Activated B cell treated with CpG ODN at 0.5 μM for 24 hours (primary cell): ENCODE measurements at places on chromosomes 13 and 19. TPM values are rescaled to one million over a fixed set of nuclear protein-coding genes. Genes with fewer than 3 reads are reported as not detected.

DNA sequence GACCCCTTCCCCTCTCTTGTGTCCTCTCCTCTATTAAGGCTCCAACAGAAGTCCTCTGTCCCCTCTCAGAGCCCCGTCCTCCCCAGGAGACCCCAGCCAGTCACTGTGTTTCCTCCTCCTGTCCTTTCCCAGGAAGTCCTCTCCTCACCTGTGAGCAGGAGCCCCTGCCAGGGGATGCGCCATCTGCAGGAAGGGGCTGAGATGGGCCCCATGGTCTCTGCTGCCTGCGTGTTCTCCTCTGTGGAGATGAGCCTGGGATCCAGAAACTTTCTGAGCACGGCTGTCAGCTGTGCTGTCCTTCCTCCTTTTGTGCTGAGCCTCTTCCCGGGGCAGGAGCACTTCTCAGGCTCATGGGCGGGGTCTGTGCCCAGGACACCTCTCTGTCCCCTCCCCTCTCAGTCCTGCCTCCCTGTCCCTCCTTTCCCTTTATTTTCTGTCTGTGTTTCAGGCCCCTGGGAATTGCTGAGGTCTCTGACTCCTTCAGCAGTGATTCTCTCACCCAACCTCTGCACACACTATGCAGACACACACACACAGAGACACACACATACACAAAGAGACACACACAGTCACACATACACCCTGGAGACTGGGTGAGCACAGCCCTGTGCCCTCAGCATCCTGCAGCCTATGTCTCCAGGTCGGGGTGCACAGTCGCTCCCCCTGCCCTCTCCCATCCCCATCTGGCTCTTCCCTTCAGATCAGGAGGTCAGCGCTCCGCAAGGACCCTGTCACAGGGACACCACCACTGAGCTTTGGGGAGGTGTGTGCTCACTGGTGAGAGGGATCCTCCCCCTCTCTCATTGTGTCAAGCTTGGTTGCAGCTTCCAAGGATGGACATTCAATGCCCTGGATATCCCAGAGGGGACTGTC lies at the start of gene CEACAM8:
Gene CEACAM8, minus strand, starts transcription at position 308 of the 873 bp plus-strand sequence. Its CDS starts 96 bp downstream, at position 212.
- no peak for DNase-seq

DNA sequence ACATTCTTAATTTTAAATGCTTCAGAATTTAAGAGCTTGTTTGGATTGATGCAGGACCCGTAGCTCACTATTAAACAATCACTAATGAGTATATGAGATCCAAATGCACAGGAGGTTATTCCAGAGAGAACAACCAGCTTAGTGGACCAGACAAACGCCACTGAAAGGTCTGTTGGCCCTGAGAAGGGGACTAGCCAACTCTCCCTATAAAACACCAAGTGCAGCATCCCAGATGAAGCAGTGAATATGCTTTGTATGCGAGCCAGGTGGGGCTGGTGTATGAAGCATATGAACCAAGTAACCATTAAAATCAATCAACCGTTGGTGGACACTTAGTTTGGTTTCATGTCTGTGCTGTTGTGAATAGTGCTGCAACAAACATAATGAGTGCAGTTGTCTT lies 9.8 kb upstream of the LILRB1 start:
- DNase-seq: no peak

GRCh38 chr13:74128156-74128767 lies 5.9 kb downstream of the KLF12 start:
- no peak for DNase-seq

The ANGPTL4 gene
- total RNA-seq: not detected in 2 replicates

The GNG7 gene
- total RNA-seq: 34.8 and 35.4 TPM in 2 replicates
